ENCODE measurements at places on chromosomes 16 and 17. TPM values are rescaled to one million over a fixed set of nuclear protein-coding genes. Genes with fewer than 3 reads are reported as not detected.

DNA sequence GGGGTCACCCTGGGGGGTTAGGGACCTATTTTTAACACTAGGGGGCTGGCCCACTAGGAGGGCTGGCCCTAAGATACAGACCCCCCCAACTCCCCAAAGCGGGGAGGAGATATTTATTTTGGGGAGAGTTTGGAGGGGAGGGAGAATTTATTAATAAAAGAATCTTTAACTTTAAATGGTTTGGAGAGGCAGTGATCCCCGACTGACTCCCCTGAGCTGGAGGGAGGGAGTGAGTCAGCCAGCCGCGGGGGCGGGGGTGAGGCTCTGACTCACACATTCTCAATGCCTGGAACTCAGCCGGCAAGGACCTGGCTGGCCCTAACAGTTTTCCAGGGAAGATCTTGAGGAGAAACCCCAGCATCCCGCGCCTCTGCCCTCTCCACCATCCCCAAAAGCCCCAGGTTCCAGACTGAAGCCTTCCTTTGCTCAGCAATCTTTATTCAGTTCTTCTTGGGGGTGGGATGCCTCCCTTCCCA is 1.5 kb downstream of the HCFC1R1 start:
- peak; percentile 86 for DNase-seq

GRCh38 chr16:64711596-64711995 is 410.3 kb downstream of the CDH11 start:
- no peak for DNase-seq

KRTAP2-2 gene
- total RNA-seq, result 6.5 TPM

VAT1 gene
- total RNA-seq, result 43.9 TPM
